ENCODE measurements at places on chromosomes 6 and 20.

DNA sequence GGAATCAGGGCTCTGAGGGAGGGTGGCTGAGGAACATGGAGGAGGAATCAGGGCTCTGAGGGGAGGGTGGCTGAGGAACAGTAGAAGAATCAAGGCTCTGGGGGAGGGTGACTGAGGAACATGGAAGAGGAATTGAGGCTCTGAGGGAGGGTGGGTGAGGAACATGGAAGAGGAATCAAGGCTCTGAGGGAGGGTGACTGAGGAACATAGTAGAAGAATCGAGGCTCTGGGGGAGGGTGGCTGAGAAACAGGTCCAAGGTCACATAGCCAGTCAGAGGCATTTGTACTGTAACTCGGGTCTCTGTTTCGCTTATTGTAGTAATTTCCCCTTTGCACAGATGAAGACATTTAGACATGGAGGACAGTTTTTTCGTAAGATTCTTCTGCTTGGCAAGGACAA, 164.8 kb downstream of the SOBP start:
- no peak for DNase-seq

- no peak for DNase-seq
Observed at GRCh38 chr6:43728586-43728985, 41.0 kb upstream of the MRPS18A start.

- no peak for DNase-seq
Observed at GRCh38 chr6:163284151-163284550, 130.4 kb upstream of the QKI start.

DNA sequence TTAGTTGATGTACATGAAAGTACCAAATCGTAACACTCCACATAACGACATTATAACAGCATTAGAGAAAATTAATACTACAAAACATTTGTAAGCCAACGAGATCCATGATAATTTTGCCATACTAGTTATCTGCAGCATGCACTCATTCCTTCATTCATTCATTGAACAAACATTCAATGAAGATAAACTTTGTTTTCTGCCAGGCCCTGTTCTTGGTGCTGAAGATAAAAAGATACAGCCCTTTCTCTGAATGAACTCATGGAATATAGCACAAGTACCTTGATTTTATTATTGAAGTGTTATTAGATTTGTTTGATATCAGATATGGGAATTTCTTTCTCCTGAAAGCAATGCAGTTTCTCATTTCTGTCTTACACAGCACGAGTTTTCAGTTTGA, 524.0 kb downstream of the TFAP2A start:
- DNase-seq = no peak

- DNase-seq = no peak
Observed at GRCh38 chr6:55379471-55379870, 52.2 kb downstream of the GFRAL start.

DNA sequence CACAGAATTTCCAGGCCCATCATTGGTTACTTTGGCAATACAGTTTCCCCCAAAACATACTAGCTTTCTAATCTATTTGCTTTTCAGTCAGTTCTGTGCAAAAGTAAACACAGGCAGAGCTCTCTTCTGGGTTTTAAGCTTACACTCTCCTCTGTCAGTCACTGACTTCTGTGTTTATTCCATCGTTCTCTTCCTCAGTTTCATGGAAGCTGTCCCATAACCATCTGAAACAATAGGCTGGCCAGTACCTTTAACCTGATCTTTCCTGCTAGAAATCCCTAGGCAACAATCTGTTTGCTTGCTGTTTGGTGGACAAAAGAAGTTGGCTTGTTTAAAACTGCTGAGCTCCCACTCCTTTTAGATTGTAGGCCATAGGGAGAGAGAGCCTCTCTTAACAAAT, 431.5 kb downstream of the HACE1 start:
- no peak for DNase-seq

GRCh38 chr6:3584606-3585005, 127.8 kb upstream of the SLC22A23 start:
- DNase-seq = no peak

GRCh38 chr6:77097940-77098339, 365.4 kb downstream of the HTR1B start:
- DNase-seq = no peak

GRCh38 chr6:67882436-67883311, 752.4 kb upstream of the ADGRB3 start:
- no peak for DNase-seq

DNA sequence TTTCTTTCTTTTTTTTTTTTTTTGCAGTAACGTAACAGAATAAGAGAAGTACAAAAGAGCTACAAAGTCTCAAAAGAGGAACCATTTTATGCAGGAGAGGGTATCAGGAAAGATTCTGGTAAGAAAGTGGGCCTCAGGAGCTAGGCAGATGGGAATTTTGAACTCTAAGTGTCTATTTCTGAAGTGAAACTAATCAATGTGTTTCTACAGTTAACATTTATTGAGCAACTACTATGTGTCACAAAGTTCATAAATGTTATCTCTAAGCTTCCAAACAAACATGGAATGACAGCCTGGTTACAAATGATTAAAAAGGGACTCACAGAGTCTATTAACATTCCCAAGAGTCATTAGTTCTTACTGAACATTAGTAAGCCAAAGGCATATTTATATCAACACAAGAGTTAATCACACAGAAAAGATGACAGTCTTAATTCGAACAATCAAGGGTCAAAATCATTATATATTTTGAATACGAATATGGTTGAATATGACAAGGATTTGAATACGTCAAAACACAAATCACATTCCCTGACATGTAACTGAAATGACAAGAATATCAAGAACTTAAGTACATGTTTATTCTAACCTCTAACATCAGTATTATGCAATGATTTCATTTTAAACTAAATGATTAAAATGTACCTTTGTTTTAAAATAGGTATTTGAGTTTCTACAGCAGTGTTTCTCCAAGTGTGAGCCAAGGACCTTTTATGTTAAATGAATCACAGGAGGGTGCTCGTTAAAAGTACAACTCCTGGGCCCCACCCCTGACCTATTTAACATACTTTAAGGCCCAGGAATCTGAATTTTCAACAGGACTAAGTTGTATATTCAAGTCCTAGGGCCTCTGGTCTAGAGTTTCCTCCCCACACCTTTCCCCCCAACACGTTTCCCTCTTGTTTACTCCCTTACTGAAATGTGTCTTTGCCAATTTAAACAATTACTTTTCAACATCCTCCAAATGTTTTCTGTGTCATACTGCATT, 89.7 kb downstream of the ATXN1 start:
- DNase-seq = no peak

- no peak for DNase-seq
Observed at GRCh38 chr20:7237251-7237650, 469.8 kb downstream of the BMP2 start.

DNA sequence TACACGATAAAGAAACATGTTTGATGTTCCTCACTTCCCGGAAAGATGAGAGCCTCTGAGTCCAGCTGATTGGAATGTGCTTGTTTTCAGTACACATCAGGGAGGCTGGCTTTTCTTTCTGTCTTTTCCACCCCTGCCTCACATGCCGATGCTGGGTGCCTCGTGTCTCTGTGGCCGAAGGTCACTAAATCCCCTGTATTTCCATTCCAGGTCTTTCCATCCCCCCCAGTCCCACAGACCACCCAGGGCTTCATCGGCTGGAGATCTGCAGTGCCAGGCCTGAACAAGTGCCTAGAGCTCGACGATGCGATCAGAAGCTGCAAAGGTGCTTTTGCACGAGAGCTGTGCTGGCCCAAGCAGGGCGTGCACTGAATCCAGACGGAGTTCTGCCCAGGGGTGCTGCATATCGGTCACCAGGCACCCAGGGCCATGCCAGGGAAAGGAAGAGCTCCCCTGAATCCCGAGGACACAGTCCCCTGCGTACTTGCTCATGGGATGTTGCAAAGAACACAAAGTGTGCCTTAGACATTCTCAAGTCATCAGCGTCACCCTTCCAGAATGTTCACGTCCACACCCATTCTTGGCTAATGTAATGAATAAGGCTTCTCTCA, 67.9 kb downstream of the ANKRD60 start:
- no peak for DNase-seq

GRCh38 chr20:14568701-14569100, 231.3 kb upstream of the FLRT3 start:
- DNase-seq = no peak

DNA sequence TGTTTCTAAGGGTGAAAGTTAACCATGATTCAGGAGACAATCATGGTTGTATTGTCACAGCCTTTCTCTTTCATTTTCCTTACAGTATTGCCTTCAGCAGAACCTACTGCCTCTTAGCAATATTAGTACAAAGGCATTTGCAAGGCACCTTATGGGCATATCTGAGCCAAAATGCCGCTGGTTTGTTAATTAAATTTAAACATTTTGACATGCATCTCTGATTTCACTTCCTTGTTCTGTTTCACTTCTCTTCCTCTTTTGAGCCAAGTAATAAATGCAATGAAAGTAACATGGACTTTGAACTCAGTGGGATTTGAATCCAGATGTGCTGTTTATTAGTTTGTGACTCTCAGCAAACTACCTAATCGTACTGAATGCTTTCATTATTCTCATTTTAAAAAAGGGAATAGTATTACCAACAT, 467.4 kb upstream of the CITED2 start:
- no peak for DNase-seq

DNA sequence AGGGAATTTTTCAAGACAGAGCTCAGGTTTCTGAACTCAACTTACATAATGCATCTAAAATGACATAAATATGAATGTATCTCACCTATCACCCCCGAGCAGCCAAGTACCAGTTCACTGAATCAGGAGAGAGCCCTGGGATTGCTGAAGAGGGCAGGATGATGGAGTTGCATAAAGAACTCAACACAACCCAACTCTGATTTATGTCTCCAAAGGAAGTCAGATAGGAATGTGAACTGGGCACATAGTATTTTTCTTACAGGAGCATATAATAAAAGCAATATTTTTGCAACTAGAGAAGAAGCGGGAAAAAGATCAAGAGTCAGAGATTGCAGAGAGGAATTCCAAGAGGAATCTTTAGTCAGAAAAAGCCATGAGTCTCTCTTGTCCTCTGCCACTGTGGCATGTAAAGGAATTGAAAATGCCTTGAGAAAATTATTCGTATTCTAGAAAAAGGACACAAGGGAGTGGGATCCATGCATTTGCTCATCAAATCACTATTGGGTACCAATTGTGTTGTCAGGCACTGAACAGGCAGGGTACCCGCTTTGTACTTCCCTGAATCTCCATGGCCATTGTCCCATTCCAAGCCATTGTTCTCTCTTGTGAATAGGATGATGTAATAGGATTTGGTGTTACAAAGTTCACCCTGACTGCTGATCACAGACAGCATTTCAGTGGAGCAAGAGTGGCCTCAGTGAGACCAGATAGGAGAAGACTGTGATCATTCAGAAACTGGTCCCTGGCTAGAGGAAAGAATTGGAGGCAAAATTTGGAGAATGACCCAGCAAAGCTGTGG, 16.3 kb downstream of the RIN2 start:
- DNase-seq = no peak

- no peak for DNase-seq
Observed at GRCh38 chr6:44661221-44662008, 273.9 kb downstream of the CDC5L start.

- no peak for DNase-seq
Observed at GRCh38 chr6:33620856-33621710, at the start of gene ITPR3. Gene ITPR3, plus strand, starts transcription at chr6:33621322. Its CDS starts 281 bp downstream, at chr6:33621603.

GRCh38 chr6:44966449-44967092, 361.6 kb upstream of the RUNX2 start:
- DNase-seq = no peak

GRCh38 chr6:106103728-106104109, 17.6 kb downstream of the PRDM1 start:
- DNase-seq = no peak

GRCh38 chr20:58713801-58714339, 21.3 kb downstream of the NPEPL1 start:
- no peak for DNase-seq

GRCh38 chr6:22940581-22941290, 371.4 kb downstream of the HDGFL1 start:
- no peak for DNase-seq

DNA sequence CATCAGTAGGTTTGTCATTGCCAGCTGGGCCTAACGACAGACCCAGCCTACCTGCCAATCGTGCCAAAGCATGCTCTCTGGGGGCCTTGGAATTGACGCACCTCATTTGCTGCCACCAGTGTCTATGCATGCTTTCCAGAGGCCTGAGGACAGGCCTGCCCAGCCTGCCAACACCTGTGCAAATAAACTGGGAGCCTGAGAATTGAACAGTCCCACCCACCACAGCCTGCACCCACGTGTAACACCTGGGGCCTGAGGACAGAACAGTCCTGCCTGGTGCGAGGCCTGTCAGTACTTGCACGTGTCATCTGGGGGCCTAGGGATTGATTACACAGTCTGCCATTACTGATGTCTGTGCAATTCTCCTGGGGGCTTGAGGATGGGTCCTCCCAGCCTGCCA, 6.2 kb upstream of the RNF217 start:
- no peak for DNase-seq
